Keratinocyte (primary cell): ENCODE measurements at places on chromosomes 7 and 10.
A peak's percentile ranks its signal among the peaks of the same experiment; 100 is the strongest.

GRCh38 chr10:6297522-6297921 is 94.8 kb downstream of the PFKFB3 start:
- DNase-seq, result no peak

- no peak for DNase-seq
Observed at GRCh38 chr7:123346766-123347165, 147.0 kb upstream of the SLC13A1 start.

DNA sequence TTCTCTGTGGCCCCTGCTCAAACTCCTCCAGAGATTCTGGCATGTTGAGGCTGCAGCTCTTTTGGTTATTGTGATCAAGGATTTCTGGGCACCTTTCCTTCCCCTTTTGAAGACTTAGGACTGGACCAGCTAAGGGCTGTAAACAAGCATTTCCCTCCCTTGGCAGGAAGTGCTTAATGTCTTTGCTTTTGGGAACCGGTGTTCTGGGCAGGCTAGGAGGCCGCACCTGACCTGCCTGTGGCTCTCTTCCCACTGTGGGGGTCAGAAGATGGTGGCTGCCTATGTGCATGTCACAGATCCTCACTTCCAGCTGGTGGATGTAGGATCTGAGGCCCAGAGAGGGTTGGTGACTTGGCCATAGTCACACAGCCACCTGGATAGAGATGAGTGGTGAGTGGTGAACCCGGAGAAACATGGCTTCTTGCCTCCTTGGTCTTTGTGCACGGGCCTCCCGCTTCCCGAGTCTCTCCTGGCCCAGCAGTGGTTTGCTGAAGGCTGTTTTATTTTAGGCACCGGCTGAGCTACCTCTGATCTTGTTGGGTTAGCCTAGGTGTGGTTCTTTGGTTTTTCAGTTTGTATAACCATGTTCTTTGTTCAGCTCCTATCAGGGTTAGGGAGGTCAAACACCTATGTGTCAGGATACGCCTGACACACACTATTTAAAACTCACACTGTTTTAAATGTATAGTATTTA is 82.0 kb downstream of the GRK5 start:
- no peak for DNase-seq

GRCh38 chr10:110643035-110643652 is 992 bp upstream of the RBM20 start:
- no peak for DNase-seq

- DNase-seq, result peak; percentile 73
Observed at GRCh38 chr10:28991333-28992270, 297.3 kb upstream of the LYZL1 start.

- DNase-seq, result no peak
Observed at GRCh38 chr10:114987995-114988394, 50.0 kb downstream of the TRUB1 start.

- no peak for DNase-seq
Observed at GRCh38 chr7:152117356-152117755, 91.9 kb downstream of the GALNT11 start.

DNA sequence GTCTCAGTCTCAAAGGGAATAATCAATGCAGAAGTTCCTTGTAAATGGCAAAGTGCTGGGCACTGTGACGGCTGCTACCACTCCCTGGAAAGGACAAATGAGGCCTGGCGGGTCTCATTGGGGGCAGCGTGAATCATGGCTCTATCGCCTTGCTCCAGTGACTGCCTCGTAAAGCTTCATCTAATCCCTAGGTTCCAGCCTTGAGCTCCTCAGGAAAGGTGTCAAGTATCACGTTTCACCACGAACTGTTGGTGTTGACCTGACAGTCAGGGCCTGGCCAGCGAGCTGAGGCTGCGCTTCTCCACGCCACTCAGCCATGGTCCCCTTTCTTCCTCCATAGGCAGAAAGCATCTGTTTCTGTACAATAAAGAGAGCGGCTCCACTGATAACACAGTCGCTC is 126.7 kb upstream of the ZNF32 start:
- no peak for DNase-seq

DNA sequence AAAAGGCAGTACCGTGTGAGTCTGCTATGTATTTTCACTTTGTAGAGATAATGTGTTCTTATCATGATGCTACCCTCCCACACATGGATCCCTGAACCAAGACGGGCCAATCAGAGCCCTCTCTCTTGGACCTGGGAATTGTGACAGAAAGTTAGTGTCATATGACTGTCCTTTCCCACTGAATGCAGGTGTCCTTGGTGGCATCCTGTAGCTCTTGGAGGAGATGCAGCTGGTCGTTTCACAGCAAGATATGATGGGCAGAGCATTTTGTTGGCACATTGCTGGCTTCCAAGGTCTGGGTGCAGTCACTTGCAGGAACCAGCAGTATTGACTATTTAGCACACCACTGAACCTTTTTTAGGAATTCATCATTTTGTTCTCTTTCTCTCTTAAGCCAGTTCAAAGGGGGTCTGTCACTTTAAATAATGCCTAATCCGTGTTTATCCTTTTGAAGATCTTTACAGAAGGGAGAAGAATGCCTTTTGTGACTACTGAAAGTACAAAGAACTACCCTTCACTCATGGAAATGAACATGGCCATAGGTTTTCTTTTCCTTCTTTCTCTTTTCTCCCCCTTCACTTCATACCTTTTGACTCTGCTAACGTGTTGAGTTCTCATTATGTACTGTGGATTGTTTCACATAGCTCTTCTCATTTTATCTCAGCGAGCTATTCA is 125.1 kb downstream of the PLXDC2 start:
- no peak for DNase-seq

DNA sequence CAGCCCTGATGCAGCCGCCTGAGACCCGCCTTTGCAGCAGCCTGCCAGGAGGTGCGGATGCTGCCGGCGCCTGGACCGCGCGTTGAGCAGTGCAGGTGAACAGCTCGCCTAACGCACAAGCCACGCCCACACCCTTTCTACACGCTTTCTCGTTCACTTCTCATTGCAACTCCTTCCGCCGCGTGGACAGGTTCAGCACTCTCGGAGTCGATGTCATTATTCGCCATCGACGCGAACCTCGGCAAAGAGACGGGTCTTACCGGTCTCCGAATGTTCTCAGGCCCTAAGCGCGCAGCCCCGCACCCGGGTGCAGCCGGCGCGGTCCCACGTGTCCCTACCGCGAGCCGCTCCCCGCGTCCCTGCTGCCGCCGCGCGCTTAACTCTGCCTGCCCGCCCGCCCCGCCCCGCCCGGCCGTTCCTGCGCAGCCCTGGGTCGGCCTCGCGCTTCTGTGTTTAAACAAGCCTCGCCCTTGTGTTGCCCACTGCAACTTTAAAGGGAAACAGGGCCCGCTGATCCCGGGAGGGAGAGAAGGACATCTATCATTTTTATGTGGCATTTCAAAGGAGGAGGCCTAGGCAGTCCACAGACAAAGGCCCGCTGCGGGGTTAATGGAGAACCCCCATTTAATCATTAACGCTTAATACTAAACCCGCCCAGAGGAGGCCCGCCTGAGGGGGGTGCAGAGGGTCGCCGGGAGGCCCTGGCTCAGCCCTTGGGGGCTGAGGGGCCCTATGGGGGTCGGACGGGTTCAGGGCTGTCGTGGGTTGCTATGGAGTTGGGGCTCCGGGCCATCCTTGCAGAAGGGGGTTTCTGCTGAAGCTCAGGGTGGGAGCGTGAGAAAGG is 128.5 kb downstream of the WDR11 start:
- DNase-seq, result no peak

- no peak for DNase-seq
Observed at GRCh38 chr10:85537561-85537960, 829.0 kb downstream of the GRID1 start.

DNA sequence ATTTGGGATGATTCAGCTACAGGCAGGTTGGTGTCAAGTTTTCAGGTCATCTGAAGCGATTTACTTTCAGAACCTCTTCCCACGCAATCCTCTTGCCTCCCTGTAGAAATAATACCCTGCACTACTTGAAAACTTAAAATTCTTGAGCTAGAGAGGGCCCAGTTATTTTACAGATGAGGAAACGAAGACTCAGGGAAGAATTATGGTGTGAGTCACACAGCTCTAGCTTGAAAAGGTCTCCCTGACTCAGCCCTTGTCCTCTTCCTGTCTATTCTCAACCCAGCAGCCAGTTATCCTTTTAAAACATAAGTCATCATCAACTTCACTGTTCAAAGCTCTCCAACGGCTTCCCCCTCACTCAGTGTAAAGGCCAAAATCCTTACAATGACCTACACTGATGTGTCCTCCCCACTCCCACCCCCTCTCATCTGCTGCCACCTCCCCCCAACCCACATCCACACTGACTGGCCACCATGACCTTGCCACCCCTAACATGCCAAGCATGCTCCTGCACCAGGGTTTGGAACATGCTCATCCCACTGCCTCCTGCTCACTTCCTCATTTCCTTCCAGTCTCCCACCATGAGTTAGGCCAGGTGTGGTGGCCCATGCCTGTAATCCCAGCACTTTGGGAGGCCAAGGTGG is 3.4 kb downstream of the DNMBP start:
- DNase-seq, result no peak

GRCh38 chr7:3165681-3166580 is 122.3 kb upstream of the CARD11 start:
- DNase-seq, result no peak

GRCh38 chr10:91006001-91006751 is 85.3 kb upstream of the ANKRD1 start:
- peak; percentile 1 for DNase-seq

DNA sequence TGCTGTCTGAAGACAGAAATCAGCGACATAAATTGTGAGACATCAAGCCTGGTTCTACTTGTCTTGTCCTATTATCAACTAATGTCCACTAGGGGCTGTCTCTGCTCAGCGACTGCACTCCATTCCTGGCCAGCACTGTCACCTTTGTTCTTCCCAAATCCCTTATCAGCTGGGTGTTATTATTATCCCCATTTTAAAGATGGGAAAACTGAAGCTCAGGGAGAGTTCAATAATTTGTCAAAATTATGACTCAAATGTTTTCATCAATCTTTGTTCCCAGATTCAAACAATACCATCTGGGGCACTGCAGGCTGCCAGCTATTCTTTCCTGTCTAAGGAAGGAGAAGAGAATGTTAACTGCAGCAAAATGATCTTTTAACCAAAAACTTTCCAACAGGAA is 431.6 kb upstream of the NFE2L3 start:
- DNase-seq, result no peak

DNA sequence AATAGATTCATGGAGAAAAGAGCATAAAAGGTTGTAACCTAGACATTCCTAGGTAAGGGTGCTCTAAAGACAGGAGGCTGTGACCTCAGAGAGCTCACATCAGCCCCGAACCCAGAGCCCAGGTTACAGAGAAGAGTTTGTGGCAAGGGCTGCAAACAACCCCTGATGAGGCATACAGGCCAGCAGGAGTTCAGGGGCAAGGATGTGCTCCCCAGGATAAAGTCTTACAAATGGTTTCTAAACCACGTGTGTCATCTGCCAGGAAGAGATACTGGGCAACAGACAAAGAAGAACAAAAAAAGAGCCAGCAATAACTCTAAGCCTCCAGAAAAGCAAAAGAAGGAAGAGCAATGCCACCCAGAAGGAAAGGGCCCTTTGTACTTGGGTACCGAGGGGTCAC is 27.7 kb downstream of the NCAPG2 start:
- no peak for DNase-seq

DNA sequence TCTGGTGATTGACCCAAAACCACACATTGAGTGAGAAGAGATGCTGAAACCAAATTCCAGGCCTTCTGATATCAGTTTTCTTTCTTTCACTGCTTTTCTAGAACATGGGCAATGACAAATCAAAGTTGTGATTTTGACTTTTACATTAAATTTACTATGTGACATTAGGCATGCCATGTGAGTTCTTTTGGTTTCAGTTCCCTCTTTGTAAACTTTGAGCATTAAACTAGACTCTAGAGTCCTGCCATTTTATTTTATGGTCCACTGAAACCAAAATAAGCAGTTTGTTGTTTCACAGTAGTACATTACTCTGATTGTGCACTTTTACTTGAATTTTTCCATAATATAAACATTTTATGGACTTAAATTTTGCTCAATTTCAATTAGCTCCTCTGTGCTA is 381.1 kb upstream of the SEMA3D start:
- no peak for DNase-seq

DNA sequence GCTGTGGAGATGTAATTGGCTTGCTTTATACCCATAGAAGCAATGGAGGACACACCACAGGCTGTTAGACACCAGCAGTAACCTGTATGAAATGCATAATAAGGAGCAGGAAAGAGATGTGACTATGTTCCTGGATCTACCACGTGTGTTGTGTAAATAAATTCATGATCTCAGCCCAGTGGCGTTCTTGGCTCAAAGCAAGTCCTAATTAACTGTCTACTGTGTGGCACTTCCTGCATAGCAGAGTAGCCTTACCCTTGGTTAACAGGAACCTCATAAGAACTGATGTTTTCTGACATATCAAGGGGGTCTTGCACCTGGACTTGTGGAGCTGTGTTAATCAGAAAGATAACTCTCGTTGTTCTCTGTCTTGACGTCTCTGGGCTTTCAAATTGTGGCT is 25.7 kb upstream of the FAM180A start:
- no peak for DNase-seq

GRCh38 chr7:1800902-1801301 is 130.8 kb downstream of the ELFN1 start:
- no peak for DNase-seq

DNA sequence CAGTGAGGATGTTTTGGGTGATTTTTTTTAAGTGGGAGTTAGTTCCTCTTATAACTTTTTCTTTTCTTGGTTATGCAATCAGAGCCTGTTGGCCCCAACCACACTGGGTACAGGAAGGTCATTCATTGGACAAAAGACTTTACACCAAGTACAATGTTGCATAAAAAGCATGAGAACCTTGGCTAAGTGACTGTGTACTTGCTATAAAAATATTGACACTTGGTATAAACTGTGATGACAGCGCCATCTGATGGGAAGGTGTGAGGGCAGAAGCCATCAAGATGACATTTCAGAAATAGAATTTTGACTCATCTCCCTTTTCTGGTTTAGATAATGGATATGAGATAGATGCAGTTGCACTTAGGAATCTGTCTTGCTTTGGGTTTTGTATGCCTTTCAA is 126.4 kb upstream of the CCDC6 start:
- peak; percentile 5 for DNase-seq

DNA sequence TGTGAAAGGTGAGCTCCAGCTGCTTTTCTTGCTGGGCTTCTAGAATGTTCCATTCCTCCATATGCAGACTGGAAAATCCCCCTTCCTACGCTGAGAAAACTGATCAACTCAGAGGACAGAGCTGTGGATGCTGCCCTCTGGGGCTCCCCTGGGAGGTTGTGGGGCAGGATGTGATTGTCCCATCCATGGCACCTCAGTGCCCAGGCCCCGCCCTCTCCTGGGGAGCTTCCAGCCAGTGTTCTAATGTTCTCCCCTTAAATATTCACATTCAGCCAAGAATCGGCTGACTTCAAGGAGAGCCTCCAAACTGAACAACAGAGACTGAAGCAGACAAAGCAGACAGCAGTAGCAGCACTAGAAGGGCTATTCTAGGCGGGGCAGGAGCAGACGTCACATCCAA is 55.0 kb downstream of the RAMP3 start:
- no peak for DNase-seq

GRCh38 chr7:13904007-13904406 is 85.5 kb downstream of the ETV1 start:
- no peak for DNase-seq

- no peak for DNase-seq
Observed at GRCh38 chr7:107641676-107642075, 19.0 kb upstream of the SLC26A4 start.

GRCh38 chr7:137846549-137846826 is 286 bp downstream of the DGKI start:
- DNase-seq, result no peak

- DNase-seq, result no peak
Observed at GRCh38 chr7:139180700-139181311, 50.2 kb upstream of the UBN2 start.

GRCh38 chr10:56142092-56142728 is 218.8 kb downstream of the ZWINT start:
- no peak for DNase-seq
